Fibroblast of villous mesenchyme (primary cell): ENCODE measurements at places on chromosomes 2 and 18. TPM values are rescaled to one million over a fixed set of nuclear protein-coding genes. Genes with fewer than 3 reads are reported as not detected.

The CFLAR gene
- 65.1 and 143 TPM in 2 replicates for total RNA-seq

The PDCD1 gene
- not detected in 2 replicates for total RNA-seq

The ALPI gene
- total RNA-seq, result not detected in 2 replicates

The TRIM43 gene
- total RNA-seq, result under 0.01 TPM in 1 of 2 replicates, not detected in the other

The KCNG3 gene
- total RNA-seq, result under 0.01 TPM in 1 of 2 replicates, not detected in the other

The SOX11 gene
- under 0.01 and 0.32 TPM in 2 replicates for total RNA-seq

The HJURP gene
- total RNA-seq, result 12.2 and 27.2 TPM in 2 replicates
